ENCODE measurements at places on chromosomes 7 and 10.

DNA sequence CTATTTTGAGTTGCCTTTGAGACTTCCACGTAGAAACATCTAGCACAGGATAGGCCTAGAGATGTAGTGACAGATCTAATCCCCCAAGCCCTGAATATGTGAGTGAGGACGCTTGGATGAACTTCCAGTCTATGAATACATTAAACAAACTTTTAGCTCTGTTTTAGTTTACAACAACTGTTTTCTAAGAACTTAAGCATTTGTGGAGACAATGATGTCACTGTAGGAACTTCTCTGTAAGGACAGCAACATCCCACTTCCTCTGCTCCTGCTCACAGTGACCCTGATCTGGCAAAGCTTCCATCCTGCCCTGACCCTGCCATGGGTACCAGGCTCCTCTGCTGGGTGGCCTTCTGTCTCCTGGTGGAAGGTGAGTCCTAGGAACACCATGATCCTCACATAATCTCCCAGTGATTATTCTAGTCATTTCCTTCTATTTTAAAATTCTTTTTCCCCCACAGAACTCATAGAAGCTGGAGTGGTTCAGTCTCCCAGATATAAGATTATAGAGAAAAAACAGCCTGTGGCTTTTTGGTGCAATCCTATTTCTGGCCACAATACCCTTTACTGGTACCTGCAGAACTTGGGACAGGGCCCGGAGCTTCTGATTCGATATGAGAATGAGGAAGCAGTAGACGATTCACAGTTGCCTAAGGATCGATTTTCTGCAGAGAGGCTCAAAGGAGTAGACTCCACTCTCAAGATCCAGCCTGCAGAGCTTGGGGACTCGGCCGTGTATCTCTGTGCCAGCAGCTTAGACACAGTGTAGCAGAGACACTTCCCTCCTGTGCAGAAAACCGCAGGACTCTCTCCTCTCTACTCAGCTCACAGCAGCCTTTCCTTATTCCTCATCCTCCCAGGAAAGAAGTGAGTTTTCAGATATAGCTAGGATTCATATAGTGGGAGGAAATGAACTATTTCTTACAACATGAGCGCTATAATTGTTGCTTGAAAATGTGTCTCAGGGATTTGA, 194.4 kb upstream of the PRSS1 start:
- DNase-seq = no peak

- peak; percentile 86 for DNase-seq
Observed at GRCh38 chr10:119498889-119499676, 43.4 kb downstream of the RGS10 start.

GRCh38 chr10:6053816-6054631, 8.1 kb downstream of the IL2RA start:
- DNase-seq = no peak

GRCh38 chr10:18960466-18961079, 88.0 kb upstream of the MALRD1 start:
- DNase-seq = no peak

Data from RCC 7860 (cell line).